ENCODE measurements at places on chromosomes 7 and 10.

GRCh38 chr10:90856261-90856660 is 1.6 kb downstream of the HTR7 start:
- no peak for DNase-seq

DNA sequence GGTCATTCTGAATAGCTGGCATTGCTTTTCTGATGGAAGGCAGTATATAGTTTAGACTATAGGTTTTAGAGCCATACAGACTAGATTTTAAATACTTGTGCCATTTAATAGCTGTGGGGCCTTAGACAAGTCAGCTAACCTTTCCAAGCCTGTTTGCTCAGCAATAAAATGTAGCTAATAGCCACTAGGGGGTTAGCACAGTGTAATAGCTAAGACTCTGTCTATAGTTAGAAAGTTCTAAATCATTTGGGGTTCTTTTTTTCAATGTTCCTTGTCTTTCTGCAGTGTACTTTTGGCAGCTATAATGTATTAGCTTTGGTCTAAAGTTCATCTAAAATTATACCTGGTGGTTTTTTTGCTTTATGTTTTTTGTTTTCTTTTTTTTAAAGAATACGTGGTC is 7.5 kb upstream of the KIFBP start:
- no peak for DNase-seq

DNA sequence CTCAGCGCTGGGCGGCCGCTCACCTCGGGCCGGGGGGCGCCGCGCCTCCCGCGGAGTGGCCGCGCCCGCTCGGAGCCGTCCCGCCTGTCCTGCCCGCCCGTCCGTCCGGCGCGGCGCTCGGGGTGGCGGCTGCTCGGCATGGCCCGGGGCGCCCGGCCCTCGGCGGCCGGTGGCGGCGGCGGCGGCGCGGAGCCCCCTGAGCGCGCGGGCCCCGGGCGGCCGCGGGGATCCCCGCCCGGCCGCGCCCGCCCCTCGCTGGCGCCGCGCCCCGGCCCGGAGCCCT is 338 bp downstream of the SDK1 start:
- DNase-seq: no peak

GRCh38 chr7:34277803-34278199 is 372.5 kb downstream of the BMPER start:
- DNase-seq: no peak

DNA sequence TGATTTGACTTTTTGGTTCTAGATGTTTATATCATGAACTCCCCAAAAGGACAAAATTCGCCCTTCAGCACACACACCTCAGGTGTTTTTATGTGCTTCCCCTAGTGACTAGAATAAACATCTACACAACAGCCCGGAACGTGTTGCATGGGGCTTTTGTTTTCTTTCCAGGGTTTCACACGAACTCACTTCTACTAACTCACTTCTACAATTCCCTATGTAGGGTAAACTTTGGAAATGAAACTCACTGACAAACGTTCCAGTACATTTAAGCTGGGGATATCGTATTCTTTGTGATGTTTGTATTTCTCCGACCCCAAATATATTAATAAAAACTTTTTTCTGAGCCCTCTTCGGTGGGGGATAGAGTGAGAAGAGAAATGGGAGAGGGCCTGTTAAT is 1.4 kb downstream of the TRA2A start:
- peak; percentile 56 for DNase-seq
